NCI-H1930 (cell line): ENCODE measurements at places on chromosomes 4 and X.

DNA sequence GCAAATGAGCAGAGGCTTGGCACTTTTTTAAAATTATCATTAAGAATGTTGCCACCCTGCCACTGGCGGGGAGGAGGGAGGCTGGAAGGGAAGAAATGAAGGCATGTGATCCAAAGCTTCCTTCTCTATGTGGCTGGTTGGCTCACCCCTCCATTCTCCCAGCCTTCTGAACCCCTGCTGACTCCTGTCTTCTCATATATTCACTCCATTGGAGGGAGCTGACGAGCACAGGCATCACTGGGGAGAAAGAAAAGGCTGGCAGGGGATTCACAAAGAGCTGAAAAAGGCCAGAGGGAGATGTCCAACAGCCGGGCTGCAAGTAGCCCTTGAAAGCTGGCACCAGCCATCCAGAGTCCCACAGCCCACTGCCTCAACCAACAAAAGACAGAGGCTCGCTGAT, 495.6 kb downstream of the BCOR start:
- DNase-seq, result no peak

DNA sequence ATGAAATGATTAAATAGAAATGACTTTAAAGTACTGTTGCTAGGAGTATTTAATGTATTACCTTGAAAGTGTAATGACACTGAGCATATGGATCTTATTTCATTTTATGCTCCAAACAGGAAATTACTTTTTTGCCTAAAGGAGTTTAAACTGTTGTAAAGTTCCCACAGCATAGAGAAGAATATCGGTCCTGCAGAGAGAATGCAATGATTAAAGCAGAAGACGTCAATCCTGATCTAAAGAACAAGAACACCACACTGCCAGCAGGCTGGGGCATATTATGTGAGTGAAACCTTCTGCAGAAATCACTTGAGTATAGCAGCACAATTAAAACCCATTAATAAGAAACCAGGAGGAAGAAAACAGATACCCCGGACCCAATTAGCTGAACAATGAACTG, 72.8 kb upstream of the CAMK2D start:
- DNase-seq, result no peak

GRCh38 chr4:1171311-1172227, 814 bp downstream of the SPON2 start:
- DNase-seq, result no peak

GRCh38 chr4:99983289-99983943, 33.3 kb upstream of the H2AZ1 start:
- DNase-seq, result no peak

GRCh38 chr4:108574402-108574801, 46.0 kb upstream of the RPL34 start:
- no peak for DNase-seq

DNA sequence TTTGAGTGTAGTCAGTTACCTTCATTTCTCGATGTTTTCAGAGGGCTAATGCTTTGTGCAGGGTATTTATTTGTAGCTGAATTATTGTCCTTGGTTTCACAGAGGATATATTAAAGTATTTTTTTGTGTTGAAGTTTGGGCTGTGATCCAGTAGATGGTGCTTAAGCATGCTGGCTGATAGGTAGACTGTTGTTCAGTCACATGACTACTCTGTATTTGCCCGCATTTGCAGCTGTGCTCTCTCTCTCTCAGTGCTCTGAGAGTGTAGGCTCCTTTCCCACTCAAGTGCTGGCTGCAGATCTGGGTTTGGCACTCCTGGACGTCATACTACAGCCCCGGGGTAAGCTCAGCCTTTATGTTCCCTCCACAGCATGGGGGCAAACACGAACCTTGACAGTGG, 21.7 kb downstream of the RAB40AL start:
- no peak for DNase-seq

GRCh38 chr4:87074121-87074488, 139.3 kb downstream of the AFF1 start:
- DNase-seq, result no peak

- DNase-seq, result no peak
Observed at GRCh38 chrX:21863241-21863640, 7.5 kb downstream of the YY2 start.

GRCh38 chr4:21848021-21848420, 100.6 kb downstream of the KCNIP4 start:
- DNase-seq, result no peak

DNA sequence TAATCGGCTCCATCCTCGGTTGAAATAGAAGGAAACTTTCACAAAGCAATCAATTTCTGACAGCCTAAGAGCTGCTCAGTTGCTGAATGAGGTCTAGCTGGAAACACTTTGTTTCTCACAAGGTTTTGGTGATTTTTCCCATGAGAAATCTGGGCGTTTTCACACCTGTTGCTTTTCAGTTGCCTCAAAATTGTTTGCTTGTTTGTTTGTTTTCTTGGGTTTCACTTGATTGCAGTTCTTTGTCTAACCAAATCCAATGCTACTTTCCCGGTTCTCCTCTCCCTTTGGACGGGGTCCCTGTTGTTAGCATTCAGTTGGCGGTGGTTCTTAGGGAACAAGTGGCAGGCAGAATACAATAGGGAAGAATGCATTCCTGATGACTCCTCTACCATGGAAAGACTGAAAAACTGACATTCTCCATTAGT, 135.5 kb downstream of the PALLD start:
- DNase-seq, result no peak
